ENCODE measurements at places on chromosomes 16 and 17.

GRCh38 chr17:3890082-3890877 is 2.6 kb downstream of the CAMKK1 start:
- no peak for DNase-seq

DNA sequence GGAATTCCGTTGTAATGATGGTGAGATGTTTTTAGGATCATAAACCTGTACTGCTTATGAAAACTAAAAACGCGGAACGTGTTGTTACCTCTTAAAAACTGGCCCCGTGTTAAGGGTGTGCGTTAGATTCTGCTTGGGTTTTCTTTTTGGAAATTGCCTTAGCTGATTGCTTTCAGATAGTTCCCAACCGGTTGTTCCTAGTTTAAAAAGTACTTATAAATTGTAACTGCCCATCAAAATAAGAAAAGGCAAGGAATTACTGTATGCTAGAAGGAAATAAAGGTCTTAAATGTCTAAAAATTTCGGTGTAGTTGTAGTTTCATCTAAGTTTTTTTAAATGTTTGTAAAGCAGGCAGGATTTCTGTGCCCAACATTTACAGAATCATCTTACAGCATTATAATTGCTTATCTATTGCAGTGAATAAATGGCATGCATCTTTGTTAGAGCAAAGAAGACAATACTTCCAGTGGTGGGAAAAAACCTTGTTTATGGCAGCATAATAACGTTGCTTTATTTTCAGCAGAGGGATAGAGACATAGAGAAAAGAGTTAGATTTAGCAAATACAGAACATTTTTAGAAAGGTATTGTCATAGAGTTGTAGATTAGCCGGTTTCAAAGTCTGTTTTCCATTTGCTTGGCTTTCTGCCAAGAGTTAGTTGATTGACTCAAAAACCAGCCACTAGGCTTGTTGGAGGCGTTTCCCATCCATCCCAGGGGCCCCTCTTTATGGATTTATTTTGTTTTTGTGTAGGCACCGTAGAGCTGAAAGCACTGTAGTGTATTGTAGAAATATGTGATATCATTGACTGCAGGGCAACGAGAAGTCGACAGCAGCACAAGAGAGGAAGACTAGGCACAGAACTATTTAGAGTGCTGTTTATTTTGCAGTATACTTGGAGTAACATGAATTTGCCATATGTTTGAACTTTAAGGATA is 1.7 kb downstream of the PPM1D start:
- no peak for DNase-seq

- no peak for DNase-seq
These were observed 21.7 kb downstream of the KRT23 start for GRCh38 chr17:40915721-40916256.

DNA sequence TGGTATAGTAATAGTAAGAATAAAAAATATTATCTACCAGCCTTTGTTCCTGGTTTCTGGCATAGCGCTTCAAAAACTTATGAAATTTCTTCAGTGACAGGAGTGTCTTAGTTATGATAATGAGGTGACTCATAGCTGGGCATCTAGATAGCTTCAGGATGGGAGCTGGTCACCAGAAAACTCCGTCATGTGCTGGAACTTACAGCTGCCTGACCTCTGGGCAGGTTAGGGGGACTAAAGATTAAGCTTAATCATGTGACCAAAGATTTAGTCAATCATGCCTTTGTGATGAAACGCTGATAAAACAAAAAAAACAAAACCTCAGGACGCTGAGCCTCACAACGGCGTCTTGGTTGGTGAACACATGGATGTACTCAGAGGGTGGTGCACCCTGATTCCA is 154.2 kb downstream of the MYO1D start:
- no peak for DNase-seq

DNA sequence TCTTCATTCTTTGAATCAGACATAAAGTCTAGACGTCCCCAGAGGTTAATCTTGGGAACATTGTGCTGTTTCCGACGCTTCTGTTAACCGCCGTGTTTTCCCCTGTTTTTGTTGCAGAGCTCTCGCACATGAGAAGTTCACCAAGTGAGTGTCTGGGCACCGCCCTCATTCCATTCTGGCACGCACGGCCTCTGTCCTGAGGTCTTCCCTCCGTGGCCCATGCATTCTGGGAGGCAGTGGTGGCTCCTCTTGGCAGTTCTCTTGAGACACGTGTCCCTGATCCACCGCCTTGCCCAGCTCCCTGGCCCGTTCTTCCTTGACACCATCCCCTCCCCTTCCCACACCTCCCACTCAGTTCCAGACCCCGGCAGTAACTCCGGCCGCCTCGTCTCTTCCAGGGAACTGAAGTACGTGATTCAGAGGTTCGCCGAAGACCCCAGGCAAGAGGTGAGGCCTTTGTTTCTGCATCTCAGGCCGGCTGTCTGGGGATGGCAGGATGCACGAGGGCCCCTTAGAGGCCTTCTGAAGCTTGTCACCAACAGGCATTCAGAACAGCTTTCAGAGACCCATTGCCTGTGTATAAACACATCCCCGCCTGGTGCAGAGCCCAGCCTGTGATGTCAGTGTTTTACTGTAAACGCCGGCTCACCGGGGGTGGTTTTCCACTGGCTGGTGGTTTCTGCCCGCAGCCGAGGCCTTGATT is 85.9 kb upstream of the PLCG2 start:
- no peak for DNase-seq

GRCh38 chr16:80806927-80807340 is 2.5 kb upstream of the CDYL2 start:
- no peak for DNase-seq

DNA sequence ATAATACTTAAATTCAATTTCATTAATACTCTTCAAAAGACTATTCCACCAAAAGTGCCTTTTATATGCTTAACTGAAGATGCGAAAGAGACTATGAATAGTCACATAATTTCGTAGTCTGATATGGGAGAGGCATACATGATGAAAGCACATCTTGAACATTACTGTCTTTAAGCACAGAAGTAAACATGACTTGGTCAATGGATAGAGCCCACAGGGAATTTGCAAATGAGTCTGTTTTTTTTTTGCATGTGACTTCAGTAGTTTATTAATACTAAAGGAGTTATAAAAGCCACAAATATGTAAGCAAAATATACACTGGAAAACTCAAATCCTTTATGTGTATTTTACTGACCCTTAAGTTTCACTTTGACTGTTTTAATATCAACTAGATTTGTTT is 15.9 kb downstream of the ADPRM start:
- DNase-seq: no peak

DNA sequence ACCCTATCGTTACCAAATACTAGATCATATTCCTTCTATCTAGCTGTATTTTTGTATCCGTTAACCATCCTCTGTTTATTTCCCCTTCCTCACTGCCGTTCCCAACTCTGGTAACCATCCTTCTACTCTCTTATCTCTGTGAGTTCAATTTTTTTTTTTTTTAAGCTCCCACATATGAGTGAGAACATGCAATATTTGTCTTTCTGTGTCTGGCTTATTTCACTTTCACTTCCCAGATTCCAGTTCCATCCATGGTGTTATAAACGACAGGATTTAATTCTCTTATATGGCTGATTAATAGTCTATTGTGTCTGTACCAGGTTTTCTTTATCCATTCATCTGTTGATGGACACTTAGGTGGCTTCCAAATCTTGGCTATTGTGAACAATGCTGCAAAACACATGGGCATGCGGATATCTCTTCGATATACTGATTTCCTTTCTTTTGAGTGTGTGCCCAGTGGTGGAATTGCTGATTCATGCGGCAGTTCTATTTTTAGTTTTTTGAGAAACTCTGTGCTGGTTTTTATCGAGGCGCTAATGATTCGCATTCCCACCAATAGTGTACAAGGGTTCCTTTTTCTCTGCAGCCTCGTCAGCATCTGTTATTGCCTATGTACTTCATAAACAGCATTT is 599.6 kb downstream of the TMEM114 start:
- no peak for DNase-seq

DNA sequence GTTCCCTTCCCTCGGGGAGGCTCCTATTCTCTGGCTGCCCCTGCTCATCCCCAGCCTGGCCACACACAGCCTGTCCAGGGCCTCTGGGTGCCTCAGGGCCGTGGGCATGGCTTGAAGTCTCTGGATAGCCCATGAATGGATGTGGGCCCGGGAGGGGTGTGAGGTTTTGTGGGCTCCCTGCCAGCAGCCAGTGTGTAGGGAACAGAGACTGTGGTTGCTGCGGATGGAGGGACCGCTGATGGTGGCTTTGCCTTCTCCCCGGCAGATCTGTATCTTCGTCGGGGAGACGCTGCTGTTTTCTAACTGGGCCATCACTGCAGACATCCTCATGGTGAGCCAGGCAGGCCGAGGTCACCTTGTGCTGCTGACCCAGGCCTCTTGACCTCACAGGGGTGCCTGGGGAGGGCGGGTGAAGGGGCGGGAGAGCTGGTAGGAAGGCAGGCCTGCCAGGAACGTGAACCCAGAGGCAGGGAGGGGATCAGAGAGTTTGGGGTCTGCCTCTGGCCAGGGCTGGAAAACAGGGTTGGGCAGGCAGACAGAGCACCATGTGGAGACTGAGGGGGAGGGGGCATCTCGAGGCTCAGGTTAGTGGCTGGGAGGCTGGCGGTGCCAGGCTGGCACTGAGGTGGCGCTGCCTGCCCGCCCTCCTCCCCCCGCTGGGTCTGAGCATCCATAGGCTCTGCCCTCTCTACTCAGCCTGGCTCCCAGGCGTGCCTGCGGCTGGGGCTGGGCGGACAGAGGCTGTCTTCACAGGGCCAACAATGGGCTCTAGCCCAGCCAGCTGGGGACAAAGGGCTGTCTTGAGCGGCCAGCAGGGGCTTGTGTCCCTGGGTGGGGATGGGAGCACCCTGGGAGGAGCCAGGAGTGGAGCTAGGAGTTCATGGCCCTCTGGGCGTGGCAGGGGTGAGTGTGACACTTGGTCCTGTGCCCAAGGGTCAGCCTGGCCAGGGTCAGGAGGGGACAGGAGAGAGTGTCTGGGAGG is 21.4 kb downstream of the MYBBP1A start:
- no peak for DNase-seq

DNA sequence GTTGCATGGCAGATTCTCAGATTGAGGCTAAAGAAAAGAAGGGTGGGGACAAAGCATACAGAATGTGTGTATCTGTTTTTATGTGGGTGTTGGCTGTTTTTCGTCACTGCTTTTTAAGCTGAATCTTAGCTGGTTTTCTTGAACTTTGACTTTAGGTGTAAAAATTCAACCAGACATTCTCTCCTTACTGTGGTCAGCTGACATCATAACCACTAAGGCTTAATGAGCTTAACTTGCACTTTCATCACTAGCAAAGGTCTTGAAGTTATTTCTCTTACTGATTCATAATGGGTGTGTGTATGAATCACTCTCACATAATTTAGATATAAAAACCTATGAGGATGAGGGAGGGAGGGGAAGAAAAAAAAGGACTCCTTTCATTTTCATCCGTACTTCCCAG is 4.0 kb upstream of the CDC6 start:
- no peak for DNase-seq

DNA sequence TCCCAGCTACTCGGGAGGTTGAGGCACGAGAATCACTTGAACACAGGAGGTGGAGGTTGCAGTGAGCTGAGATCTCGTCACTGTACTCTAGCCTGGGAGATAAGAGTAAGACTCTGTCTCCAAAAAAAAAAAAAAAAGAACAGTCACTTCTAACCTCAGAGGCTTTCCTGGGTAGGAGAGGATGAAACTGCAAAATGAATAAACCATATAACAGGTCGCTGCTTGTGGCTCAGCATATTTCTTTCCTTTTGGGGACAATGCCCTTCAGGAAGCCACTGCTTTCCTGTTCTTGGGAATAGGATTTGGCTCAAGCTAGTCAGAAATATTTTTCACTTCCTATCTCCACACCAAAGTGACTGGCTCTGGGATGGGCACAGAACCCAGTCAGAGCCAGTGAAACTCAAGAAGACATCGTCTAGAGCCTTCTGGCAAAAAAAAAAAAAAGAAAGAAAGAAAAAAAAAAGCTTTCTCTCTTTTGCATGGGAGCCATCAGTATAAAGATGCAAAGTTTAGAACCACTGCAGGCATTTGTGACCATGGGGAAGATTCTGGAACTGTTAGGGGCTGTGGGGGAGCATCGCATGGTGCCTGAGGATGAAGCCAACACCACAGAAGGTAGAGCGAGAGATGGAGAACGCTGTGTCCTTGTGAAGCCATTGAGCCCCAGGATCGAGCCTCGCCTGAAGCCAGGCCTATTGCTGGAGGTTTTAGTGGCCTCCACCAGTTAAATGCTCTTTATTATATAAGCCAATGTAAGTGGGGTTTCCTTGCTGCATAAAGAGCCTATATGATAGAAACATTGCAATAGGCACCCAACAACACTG is 71.8 kb upstream of the MRTFB start:
- DNase-seq: no peak

DNA sequence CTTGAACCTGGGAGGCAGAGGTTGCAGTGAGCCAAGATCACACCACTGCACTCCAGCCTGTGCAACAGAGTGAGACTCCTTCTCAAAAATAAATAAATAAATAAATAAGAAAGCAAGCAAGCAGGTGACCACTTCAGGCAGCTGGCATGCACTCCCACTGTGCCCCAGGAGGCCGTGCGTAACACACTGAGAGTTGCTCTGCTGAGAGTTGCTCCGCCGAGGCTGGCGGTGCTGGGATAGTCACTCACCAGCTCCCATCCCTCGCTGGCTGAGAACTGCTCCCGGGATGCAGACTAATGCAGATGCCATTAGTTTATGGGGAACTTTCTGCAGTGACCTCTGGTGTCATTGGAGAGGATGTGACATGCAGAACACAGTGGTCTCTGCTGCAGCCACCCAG is 105.7 kb upstream of the PLCG2 start:
- no peak for DNase-seq

GRCh38 chr16:51048544-51048943 is 102.5 kb downstream of the SALL1 start:
- DNase-seq: no peak

GRCh38 chr17:60519795-60520194 is 6.2 kb downstream of the APPBP2 start:
- no peak for DNase-seq

DNA sequence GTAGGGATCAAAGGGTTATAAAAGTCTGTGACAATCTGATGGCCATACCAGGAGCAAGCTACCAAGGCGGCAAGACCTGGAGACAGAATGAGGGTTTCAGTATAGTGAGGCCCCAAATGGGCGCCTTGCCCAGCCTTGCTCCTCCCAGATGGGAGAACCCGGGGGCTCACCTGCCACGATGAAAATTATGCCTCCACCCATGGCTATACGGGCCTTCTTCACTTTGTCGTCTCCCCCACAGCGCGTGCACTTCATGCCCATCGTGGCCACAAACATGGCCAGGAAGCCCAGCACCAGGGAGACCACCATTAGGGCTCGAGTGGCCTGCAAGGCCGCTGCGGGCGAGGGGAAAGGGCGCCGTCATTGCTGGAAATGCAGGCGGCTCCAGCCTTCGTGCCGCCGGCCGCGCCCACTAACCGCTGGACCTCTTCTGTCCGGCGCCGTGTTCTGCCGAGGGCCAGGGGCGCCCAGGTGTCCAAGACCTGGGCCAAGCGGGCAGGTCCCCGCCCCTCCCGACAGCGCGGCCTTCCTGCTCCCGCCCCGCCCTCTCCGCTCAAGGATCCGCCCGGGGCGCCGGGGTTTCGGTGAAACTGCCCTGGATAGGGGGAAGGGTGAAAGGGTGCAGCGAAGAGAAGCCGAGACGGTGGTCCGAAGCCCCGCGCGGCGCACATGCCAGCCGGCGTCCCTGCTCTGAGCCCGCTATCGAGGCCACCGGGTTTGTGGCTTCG is 1.5 kb downstream of the CLDN7 start:
- DNase-seq: no peak

Data from stimulated activated CD8-positive, alpha-beta memory T cell treated with anti-CD3 and anti-CD28 coated beads, Interleukin-4, amount 100 ng/mL, for 1 hour (primary cell).